CD4-positive, alpha-beta T cell treated with Interleukin-15 for 4 hours (primary cell): ENCODE measurements at places on chromosomes 2 and 18.

DNA sequence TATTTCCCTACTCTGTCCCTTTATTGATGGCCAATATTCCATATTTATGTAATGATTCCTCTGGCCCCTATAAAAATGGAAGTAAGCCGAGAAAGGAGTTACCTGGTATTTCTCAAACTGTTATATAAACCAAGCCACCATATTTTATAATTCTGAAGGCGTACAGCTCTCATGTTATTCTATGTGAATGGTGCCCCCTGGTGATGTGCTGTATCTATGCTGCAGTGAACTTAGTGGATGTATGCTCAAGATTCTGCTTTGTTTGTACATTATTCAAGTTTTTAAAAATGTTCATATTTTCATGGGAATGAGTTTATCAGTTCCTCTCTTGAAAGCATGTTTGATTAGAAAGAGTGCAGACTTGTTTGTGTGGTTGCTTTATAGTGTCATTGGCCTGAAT is 194.5 kb upstream of the LRRTM1 start:
- DNase-seq, result no peak

DNA sequence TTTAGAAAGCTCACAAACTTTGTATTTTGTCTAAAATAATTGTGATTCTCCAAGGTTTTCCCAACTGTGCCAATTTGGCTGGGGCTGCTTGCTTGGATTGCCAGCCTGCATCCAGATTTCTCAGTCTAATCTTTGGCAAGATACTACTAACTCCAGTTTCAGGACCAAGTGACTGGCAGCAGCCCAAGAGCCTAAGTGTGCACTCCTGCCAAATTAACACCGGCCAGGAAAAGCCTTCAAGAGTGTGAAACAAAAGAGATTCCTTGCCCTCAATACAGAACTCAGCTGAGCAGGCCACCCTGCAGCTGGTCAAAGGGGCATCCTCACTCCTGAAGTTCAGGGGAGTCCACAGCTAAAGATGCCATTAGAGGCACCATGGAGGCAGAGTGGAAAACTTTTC is 589.0 kb upstream of the ACVR2A start:
- no peak for DNase-seq

GRCh38 chr2:187978356-187978755 is 313.3 kb upstream of the GULP1 start:
- DNase-seq, result no peak

GRCh38 chr18:51425889-51426288 is 228.4 kb upstream of the MEX3C start:
- DNase-seq, result no peak

- no peak for DNase-seq
Measured at GRCh38 chr2:160910681-160911080, 249.5 kb upstream of the TANK start.

DNA sequence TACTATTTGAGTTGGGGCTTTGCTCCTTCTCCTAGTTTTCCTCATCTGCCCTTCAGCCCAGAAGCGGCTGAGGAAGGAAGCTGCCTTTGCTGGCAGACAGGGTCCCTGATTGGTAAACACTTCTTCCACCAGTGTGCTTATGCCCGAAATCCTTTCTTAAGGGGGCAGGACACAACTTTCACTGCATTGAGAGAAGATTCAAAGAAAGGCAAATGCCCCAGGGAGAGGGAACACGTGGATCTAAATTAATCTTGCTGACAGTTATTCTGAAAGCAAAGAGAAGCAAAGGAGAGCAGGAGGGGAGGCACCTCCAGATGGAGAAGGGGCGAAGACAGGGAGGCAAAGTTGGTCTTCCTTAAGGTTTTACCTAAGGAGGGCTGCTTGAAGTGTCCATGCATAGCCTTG is 92.1 kb upstream of the EFEMP1 start:
- no peak for DNase-seq

GRCh38 chr2:83595121-83595690 is 863.9 kb downstream of the SUCLG1 start:
- no peak for DNase-seq

- no peak for DNase-seq
Measured at GRCh38 chr2:238082151-238082550, 18.0 kb upstream of the ESPNL start.

DNA sequence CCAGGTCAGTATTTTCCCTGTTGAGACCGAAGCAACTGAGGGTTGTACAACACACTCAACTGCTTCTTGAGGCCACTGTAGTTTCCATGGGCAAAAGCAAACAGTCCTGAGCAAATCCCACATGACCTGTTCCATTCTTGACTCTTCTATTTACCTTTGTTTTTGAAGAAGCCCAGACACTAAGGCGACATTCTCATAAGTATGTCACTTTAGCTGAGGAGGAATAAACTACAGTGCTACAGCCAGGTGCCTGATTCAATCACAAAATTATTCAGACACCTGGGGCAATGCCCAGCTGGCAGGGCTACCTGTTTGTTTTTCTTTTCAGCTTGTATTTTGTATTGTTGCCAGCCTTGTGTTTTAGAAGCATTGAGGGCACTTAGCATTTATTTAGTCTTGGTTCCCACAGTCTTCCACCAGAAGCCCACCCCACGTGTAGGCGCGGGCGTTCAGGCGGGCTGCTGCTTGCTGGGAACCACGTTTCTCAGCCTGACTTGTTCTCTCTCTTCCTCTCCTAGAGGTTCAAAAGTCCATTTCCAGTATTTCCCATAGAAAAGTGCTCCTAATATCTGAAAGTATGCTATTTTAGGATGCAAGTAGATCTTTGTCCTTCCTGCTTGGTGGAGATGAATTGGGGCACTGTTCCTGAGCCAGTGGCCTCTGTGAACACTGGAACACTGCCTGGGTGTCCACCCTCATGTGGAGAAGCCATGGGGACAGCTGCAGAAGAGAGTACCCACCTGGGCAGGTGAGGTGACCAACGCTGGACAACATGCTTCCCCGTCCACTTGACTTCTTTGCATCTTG is 99.0 kb upstream of the COPS8 start:
- no peak for DNase-seq

- no peak for DNase-seq
Measured at GRCh38 chr2:106012001-106012590, 182.0 kb downstream of the UXS1 start.

- no peak for DNase-seq
Measured at GRCh38 chr2:208294482-208295024, 28.5 kb downstream of the PIKFYVE start.
